M059J (cell line): ENCODE measurements at places on chromosomes 3 and 15. TPM values are rescaled to one million over a fixed set of nuclear protein-coding genes. Genes with fewer than 3 reads are reported as not detected.

DNA sequence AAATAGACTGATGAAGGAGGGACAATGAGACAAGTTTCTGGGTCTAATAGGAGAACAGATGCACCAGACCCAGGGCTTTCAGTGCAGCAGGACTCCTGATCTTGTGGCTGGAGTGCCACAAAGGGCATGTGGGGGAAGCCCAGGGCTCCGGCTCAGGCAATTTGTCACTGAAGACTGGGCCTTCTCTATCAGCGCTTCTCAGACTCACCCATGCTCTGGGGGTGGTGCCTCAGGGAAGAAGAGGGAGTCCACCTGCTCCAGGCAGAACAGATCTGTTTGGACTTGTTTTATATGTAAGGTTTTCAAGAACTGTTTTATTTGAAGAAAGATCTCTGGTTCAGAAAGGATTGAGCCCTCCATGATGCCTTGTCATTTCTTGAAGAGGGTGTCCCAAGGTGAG lies 112.4 kb upstream of the TLE3 start:
- no peak for DNase-seq

GRCh38 chr3:109863701-109864100 lies 526.4 kb upstream of the DPPA4 start:
- no peak for DNase-seq

DPPA2 gene
- total RNA-seq = not detected in 2 replicates

CCRL2 gene
- 0.27 and 1.0 TPM in 2 replicates for total RNA-seq

CRTAP gene
- total RNA-seq = 280 and 301 TPM in 2 replicates

PDHB gene
- total RNA-seq = 172 and 254 TPM in 2 replicates
